SJCRH30 (cell line): ENCODE measurements at places on chromosomes 5 and 9. TPM values are rescaled to one million over a fixed set of nuclear protein-coding genes. Genes with fewer than 3 reads are reported as not detected.
A peak's percentile ranks its signal among the peaks of the same experiment; 100 is the strongest.

Gene ECM2
- total RNA-seq: not detected in 2 replicates

DNA sequence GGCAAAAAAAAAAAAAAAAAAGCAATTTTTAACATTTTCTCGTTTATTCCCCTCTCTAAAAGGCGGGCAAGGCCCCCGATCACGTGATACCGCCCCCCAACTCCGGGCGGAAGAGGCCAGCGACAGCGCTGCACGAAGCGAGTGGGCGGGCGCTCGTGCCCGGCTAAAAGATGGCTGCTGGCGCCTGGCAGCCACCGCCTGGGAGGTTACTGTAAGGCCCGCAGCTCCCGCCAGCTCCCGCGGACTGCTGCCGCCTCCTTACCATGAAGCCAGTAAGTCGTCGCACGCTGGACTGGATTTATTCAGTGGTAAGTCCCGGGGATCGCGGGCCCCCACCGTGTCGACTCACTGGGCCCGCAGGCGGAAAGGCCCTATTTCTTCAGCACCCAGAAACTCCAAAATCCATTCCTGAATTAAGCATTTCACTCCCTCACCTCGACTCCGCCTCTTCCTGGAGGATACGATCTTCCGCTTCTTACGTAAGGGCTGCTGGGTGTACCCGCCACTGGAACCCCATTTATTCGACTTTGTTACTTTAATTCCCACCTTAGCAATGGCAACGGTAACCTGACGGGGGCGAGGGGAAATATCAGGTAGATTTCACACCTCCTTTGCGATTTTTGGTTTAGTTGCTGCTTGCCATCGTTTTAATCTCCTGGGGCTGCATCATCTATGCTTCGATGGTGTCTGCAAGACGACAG lies at the start of the genes SMIM27 and TOPORS:
Gene SMIM27, plus strand, starts transcription at position 156 of the 701 bp plus-strand sequence. Its CDS starts 108 bp downstream, at position 264.
Gene TOPORS, minus strand, starts transcription at position 415 of the 701 bp plus-strand sequence. Its CDS starts 150 bp downstream, at position 265.
- H3K36me3 ChIP-seq: no peaks in the 10 kb centered on the region
- H3K27ac ChIP-seq: peak within 1 kb of the TSS; percentile 93
- no peaks in the 10 kb centered on the region for H3K27me3 ChIP-seq
- DNase-seq: peak; percentile 92

- H3K36me3 ChIP-seq: no peaks in the 10 kb centered on the region
- H3K4me3 ChIP-seq: no peak overlapping the region
- no peaks in the 10 kb centered on the region for H3K4me1 ChIP-seq
Observed at GRCh38 chr9:110270211-110270995, 14.1 kb upstream of the TXN start.

- H3K4me1 ChIP-seq: peaks cover 21% of the 10 kb centered on the region
- peak overlapping the region; percentile 32 for H3K4me3 ChIP-seq
- no peaks in the 10 kb centered on the region for H3K27me3 ChIP-seq
- peak overlapping the region; percentile 59 for H3K27ac ChIP-seq
Observed at GRCh38 chr9:82923092-82923911, 139.6 kb downstream of the RASEF start.

DNA sequence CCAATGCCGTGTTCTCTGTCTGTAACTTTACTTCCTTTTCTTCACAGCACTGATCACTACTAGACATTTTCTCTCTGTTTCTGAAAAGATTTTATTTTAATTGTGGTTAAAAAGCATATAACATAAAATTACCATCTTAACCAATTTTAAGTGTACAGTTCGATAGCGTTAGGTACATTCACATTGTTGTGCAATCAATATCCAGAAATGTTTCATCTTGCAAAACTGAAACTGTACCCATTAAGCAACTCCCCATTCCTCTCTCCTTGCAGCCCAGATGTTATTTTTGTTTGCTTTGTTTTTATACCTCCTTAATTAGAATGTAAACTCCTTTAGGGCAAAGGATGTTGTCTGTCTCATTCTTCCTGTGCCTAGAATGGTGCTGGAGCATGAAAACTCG lies 47.5 kb downstream of the COL27A1 start:
- H3K27me3 ChIP-seq: no peaks in the 10 kb centered on the region
- peaks cover 2% of the 10 kb centered on the region; the same call in 1 of the 2 replicates for H3K36me3 ChIP-seq
- no peak overlapping the region for H3K27ac ChIP-seq
- H3K4me3 ChIP-seq: no peak overlapping the region
- peaks cover 20% of the 10 kb centered on the region for H3K4me1 ChIP-seq

Gene GRIN1
- 0.49 and 2.0 TPM in 2 replicates for total RNA-seq

- no peak for DNase-seq
- no peaks in the 10 kb centered on the region; the same call in none of the 2 replicates for H3K4me1 ChIP-seq
- no peak overlapping the region for H3K4me3 ChIP-seq
- no peaks in the 10 kb centered on the region for H3K27me3 ChIP-seq
- no peak overlapping the region for H3K27ac ChIP-seq
- peaks cover 15% of the 10 kb centered on the region for H3K36me3 ChIP-seq
Observed at GRCh38 chr9:125649315-125649714, 57.7 kb downstream of the MAPKAP1 start.

Gene PCDHGB1
- 21.1 and 23.4 TPM in 2 replicates for total RNA-seq

DNA sequence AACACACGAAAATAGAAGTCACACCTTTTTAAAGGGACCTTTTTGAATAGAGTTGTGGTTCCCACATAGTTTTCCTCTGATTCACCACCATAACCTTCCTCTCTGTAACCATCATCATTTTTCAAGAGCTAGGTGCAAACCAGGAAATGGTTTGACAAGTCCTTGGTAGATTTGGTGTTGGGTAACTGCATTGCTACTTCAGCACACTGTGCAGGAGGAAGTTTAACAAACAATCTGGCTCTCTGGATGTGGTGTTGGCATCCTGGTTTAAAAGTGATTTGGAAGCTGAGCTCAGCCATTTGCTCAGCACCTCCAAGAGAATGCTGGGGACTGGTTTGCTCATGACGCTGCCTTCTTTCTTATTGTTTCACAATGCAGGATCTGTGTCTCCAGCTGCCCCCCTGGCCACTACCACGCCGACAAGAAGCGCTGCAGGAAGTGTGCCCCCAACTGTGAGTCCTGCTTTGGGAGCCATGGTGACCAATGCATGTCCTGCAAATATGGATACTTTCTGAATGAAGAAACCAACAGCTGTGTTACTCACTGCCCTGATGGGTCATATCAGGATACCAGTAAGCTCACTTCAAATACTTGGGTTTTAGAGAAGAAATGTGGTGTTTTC lies 213.1 kb downstream of the RFK start:
- peaks cover 9% of the 10 kb centered on the region for H3K4me1 ChIP-seq
- peak; percentile 27 for DNase-seq
- H3K4me3 ChIP-seq: no peak overlapping the region
- H3K27me3 ChIP-seq: no peaks in the 10 kb centered on the region
- H3K27ac ChIP-seq: peak overlapping the region; percentile 15; the same call in 1 of the 2 replicates
- peaks cover 10% of the 10 kb centered on the region; the same call in 1 of the 2 replicates for H3K36me3 ChIP-seq

Gene ZBED3
- 2.8 and 3.8 TPM in 2 replicates for total RNA-seq

Gene CCNJL
- 6.5 and 6.8 TPM in 2 replicates for total RNA-seq

Gene GDA
- not detected in 2 replicates for total RNA-seq

- no peak overlapping the region for H3K4me3 ChIP-seq
- H3K4me1 ChIP-seq: peaks cover 10% of the 10 kb centered on the region
- H3K36me3 ChIP-seq: no peaks in the 10 kb centered on the region
- no peaks in the 10 kb centered on the region for H3K27me3 ChIP-seq
- peak overlapping the region; percentile 67 for H3K27ac ChIP-seq
- peak; percentile 8 for DNase-seq
Observed at GRCh38 chr5:96254980-96255691, 177.9 kb downstream of the PCSK1 start.

Gene GRIA1
- total RNA-seq: not detected in 2 replicates

DNA sequence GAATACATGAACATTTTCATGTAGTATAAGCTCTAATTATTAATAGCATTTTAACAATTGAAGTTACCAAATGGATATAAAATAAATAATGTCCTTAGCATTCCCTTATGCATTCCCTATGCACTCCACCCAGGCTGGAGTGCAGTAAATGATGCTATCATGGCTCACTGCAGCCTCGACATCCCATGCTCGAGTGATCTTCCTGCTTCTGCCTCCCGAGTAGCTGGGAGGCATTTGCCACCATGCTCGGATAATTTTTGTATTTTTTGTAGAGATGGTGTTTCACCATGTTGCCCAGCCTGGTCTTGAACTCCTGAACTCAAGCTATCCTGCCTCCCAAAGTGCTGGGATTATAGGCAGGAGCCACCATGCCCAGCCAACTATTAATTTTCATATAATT lies 184.0 kb downstream of the PBX3 start:
- H3K4me3 ChIP-seq: no peak overlapping the region
- H3K4me1 ChIP-seq: peaks cover 7% of the 10 kb centered on the region
- H3K27me3 ChIP-seq: no peaks in the 10 kb centered on the region
- no peak overlapping the region for H3K27ac ChIP-seq
- H3K36me3 ChIP-seq: peaks cover 22% of the 10 kb centered on the region

GRCh38 chr9:81717747-81718077 lies 28.4 kb upstream of the TLE1 start:
- H3K27ac ChIP-seq: no peak overlapping the region
- no peaks in the 10 kb centered on the region for H3K36me3 ChIP-seq
- no peak for DNase-seq

Gene FGF1
- total RNA-seq: not detected in 2 replicates

DNA sequence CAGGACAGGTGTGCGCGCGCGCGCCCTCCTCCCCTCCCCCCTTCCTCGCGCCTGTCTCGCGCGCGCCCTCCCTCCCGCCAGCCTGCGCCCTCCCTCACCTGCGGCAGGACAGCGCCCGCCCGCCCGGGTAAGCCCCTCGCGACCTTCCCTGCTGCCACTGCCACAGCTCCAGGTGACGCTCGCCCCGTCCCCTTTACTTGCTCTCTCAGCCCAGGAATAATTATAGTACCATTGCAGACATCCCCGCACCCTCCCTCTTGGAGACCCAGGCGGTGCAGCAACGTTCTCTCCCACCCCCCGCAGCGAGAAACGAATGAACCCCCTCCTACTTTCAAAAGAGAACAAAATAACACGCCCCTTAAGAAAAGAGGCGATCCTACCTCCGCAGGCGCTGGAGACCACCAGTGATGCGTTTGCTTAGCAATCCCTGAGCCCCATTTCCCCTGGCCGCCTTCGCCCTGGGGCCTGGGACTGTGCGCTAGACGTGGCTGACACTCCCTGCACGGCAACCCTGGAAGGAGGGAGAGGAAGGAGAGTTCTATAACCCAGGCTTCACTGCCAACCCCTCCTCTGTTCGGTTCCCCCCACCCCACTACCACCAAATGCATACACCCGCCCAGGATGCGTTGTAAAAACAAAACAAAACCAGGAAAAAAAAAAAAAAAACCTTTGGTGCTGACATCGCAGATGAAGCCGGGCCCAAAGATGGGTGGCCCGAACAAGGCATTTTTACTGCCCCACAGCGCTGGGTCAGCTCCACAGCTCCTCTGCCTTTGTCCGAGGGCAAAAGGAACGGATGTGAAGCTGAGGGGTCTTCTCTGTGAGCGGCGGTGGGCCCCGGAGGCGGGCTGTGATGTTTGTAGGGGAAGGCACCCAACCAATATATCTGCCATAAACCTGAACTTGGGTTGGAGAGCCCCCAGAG lies 5.6 kb upstream of the PURA start:
- H3K27ac ChIP-seq: peak overlapping the region; percentile 75; the same call in 1 of the 2 replicates
- H3K27me3 ChIP-seq: no peaks in the 10 kb centered on the region
- no peaks in the 10 kb centered on the region for H3K36me3 ChIP-seq
- peak; percentile 40 for DNase-seq
- H3K4me3 ChIP-seq: peak overlapping the region; percentile 64

- H3K4me1 ChIP-seq: no peaks in the 10 kb centered on the region
- H3K27me3 ChIP-seq: no peaks in the 10 kb centered on the region
- no peaks in the 10 kb centered on the region for H3K36me3 ChIP-seq
- H3K4me3 ChIP-seq: no peak overlapping the region
- DNase-seq: no peak
Observed at GRCh38 chr5:10836986-10837385, 76.0 kb upstream of the DAP start.

GRCh38 chr9:129010267-129010975 lies 17.7 kb downstream of the SH3GLB2 start:
- no peaks in the 10 kb centered on the region for H3K27me3 ChIP-seq
- no peak for DNase-seq
- H3K27ac ChIP-seq: no peak overlapping the region
- H3K36me3 ChIP-seq: peaks cover 33% of the 10 kb centered on the region
- peaks cover 13% of the 10 kb centered on the region; the same call in 1 of the 2 replicates for H3K4me1 ChIP-seq

Gene HRH2
- total RNA-seq: 0.15 TPM in 1 of 2 replicates, not detected in the other

Gene STPG3
- not detected in 2 replicates for total RNA-seq

DNA sequence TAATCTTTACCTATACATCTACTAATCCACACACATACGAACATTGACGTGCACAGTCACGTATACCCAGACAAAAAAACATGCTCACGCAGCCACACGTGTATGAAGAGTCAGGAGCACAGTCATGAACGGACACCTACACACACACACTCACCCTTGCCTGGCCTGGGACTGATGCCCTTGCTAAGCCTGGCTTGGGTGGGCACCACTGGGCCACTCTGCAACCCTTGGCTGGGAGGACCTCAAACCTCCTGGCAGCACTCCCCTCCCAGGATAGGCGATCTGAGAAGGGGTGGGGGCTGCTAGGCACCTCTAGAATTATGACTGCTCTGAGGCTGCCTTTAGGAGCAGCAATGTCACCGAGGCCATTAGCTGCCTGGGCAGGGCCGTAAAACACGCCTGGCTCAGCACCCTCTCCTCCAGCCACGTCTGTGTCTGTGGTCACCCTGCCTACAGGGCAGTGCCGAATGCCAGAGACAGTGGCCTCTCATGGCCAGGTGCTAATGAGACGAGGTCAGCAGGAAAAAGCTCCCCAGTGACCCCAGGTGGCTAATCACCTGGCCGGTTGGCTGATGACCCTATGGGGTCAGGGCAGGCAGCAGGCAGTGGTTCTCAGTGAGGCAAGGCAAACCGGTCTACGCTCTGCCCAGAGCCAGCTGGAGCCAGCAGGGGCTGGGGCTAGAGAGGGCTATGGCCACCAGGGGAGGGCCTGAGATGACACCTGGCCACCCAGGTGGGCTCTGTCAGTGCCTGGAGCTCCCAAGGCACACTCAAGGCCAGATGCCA lies 33.7 kb upstream of the MVB12B start:
- H3K27ac ChIP-seq: no peak overlapping the region
- no peak for DNase-seq
- no peak overlapping the region for H3K4me3 ChIP-seq
- no peaks in the 10 kb centered on the region for H3K36me3 ChIP-seq
- no peaks in the 10 kb centered on the region for H3K27me3 ChIP-seq

Gene GABRA6
- total RNA-seq: not detected in 2 replicates

Gene LCP2
- not detected in 2 replicates for total RNA-seq

Gene RXRA
- total RNA-seq: 37.0 and 39.1 TPM in 2 replicates
